ENCODE measurements at places on chromosomes 2 and 18.

GRCh38 chr2:149009576-149010461, 28.7 kb upstream of the LYPD6B start:
- DNase-seq = no peak

GRCh38 chr18:62341473-62341872, 16.4 kb downstream of the TNFRSF11A start:
- DNase-seq = no peak

GRCh38 chr2:5977477-5977876, 285.3 kb downstream of the SOX11 start:
- DNase-seq = no peak

- DNase-seq = no peak
Measured at GRCh38 chr18:23887493-23887892, 127.1 kb upstream of the TTC39C start.

- DNase-seq = peak; percentile 6
Measured at GRCh38 chr2:142140434-142140845, 9.6 kb upstream of the LRP1B start.

Data from GM06990 (cell line).